C1 segment of cervical spinal cord (tissue), 14 donors: ENCODE measurements at places on chromosomes 7 and 10.

DNA sequence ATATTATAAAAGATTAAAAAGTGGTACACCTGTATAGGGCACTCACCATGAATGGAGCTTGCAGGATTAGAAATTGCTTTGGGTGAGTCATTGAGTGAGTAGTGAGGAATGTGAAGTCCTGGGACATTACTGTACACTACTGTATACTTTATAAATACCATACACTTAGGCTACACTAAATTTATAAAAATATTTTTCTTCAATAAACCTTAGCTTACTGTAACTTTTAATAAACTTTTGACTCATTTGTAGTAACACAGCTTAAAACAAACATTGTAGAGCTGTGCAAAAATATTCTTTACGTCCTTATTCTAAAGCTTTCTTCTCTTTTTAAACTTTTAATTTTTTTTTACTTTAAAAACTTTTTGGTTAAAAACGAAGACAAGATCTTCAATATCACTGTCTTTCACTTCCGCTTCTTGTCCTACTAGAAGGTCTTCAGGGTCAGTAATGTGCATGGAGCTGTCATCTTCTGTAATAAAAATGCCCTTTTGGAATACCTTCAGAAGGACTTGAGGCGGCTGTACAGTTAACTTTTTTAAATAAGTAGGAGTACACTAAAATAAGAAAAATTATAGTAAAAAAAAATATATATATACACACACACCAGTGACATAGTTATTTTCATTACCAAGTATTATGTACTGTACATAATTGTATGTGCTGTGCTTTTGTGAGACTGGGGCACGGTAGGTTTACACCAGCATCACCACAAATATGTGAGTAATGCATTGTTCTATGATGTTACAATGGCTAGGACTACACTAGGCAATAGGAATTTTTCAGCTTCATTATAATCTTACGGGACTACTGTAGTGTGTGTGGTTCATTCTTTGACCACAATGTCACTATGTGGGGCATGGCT is 3.5 kb downstream of the STK31 start:
- DNase-seq, result no peak

DNA sequence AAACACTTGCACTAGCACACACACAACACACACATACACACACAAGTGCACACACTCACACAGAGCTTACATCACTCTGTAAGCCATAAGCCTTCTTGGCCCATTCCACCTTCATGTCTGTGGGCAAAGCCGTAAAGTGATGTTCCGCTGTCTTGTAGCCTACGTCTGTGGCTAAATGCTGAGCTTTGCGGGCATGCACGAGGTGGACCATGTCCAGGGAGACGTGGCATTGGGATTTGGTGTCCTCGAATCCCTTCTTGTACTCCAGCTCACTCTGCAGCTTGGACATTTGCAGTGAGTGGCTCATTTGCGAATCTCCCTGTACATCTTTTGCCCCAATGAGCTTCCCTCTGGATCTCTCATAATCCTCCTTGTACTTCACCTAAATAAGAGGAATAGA is 42.0 kb downstream of the NRAP start:
- DNase-seq, result no peak

DNA sequence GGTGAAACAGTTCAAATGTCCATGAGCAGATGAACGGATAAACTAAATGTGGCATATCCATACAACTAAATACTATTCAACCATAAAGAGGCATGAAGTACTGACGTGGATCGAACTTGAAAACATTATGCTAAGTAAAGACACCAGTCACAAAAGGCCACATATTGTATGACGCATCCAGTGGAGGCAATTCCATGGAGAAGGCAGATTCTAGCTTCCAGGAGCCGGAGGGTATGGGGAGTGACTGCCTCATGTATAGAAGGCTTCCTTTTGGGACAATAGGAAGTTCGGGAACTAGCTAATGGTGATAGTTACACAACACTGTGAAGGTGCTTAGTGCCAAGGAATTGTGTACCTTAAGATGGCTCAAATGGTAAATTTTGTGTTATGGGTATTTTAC is 98.4 kb downstream of the VIPR2 start:
- DNase-seq, result no peak

GRCh38 chr7:76409537-76409936 is at the start of gene SSC4D:
Gene SSC4D, minus strand, starts transcription at chr7:76409697. Its CDS starts 5,258 bp downstream, at chr7:76404439.
- DNase-seq, result no peak

DNA sequence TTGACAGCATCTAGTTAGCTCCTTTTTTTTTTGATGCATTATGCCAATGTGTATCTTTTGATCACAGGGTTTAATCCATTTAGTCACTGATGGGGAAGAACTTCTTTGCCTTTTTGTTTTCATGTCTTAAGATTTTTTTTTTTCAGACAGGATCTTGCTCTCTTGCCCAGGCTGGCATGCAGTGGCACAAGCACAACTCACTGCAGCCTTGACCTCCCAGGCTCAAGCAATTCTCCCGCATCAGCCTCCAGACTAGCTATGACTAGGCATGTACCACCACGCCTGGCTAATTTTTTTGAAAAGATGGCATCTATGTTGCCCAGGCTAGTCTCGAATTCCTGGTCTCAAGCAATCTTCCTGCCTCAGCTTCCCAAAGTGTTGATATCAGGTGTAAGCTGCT is 46.4 kb upstream of the PLA2G12B start:
- DNase-seq, result no peak

- DNase-seq, result no peak
These were observed 275.3 kb downstream of the ADARB2 start for GRCh38 chr10:1462032-1462431.

- DNase-seq, result no peak
These were observed 55.7 kb upstream of the PTER start for GRCh38 chr10:16381083-16381482.

- DNase-seq, result no peak
These were observed 244.3 kb upstream of the PHYHIPL start for GRCh38 chr10:58932126-58932525.

- DNase-seq, result no peak
These were observed 301.9 kb downstream of the LRMDA start for GRCh38 chr10:75733135-75733890.
